Activated naive CD4-positive, alpha-beta T cell treated with Interleukin-2 at 50 U/mL for 16 hours (primary cell): ENCODE measurements at places on chromosomes 1 and 21.

DNA sequence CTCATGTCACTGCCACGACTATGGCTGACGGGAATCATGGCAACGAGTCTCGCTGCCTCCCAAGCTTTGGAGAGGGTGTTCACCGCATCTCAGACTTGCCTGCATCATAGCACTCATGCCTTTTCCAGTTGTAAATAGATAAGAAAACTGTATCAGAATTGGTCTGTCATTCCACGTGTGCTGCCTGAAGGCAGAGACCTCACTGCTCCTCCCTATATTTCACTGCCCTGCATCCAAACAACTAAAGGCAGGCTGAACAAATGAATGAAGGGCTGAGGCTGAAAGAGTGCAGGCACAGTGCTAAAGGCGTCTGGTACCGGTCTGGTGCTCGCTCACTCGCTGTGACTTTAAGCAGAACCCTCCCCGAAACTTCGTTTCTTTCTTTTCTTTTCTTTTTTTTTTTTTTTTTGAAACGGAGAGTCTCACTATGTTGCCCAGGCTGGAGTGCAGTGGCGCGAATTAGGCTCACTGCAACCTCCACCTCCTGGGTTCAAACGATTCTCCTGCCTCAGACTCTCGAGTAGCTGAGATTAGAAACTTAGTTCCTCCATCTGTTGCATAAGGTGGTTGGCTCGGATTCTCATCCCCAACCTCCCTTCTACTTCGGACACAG is 542 bp downstream of the EIF2B3 start:
- no peak for DNase-seq

GRCh38 chr1:211742889-211743529 is 67.6 kb upstream of the NEK2 start:
- DNase-seq = no peak

- no peak for DNase-seq
Observed at GRCh38 chr1:232244426-232244825, 385.5 kb downstream of the SIPA1L2 start.

- DNase-seq = no peak
Observed at GRCh38 chr1:61472876-61473275, 252.1 kb downstream of the TM2D1 start.

DNA sequence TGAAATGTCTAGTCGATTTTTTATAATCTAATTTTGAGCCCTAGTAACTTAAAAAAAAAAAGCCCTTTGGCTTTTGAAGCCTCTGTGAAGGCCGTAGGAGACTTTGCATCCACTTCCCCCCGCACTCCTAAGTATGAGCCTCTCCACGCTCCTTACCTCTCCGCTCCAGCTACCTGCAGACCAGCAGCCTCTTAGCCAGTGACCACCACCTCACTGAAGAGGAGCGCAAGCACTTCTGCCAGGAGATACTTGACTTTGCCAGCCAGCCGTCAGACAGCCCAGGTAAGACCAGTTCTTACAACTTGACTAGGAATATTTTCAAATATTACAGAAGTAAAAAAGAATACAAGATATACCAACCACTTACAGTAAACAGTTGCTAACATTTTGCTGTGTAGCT is 27.4 kb upstream of the PWP2 start:
- DNase-seq = no peak

GRCh38 chr1:17281775-17282181 is 26.2 kb upstream of the PADI4 start:
- no peak for DNase-seq
